ENCODE measurements at places on chromosomes 6 and 20.
A peak's percentile ranks its signal among the peaks of the same experiment; 100 is the strongest.

DNA sequence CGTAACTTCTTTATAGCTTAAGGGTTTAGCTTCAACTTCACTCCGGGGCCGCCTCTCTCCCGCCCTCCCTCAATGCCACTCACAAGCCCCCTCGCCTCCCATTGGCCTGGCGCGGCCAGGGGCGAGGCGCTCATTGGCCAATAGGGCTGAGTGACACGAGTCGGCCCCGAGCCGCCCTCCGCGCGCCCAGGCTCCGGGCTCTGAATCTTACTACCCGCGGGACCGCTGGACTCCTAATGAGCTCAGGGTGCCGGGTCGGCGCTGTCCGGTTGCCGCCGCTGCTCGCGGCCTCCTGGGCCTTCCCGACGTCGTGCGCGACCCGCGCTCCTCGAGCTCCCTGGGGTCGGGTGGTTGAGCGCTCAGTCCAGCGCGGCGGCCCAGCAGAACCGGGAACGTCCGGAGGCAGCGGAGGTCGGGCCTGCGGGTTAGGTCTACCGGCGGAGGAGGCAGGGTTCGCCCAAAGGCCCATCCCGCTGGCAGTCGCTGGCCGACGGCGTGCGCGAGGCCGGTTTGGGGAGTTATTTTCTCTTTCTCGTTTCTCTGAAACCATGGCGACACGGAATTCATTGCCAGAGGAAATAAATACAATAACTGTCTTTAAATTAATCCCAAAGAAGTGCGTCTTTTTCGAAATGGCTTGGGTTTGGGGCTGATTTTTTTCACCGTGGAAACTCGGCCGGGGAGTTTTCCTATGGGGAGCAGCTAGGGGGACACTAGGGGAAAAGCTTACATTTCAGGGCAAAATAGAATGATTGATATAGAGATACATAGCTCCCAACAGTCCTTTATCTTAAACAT lies at the start of gene SIM1:
SIM1 (minus strand) TSS at position 19 of the 798 bp plus-strand sequence. CDS start 1,453 bp downstream, outside the sequence.
- no peak for DNase-seq

DNA sequence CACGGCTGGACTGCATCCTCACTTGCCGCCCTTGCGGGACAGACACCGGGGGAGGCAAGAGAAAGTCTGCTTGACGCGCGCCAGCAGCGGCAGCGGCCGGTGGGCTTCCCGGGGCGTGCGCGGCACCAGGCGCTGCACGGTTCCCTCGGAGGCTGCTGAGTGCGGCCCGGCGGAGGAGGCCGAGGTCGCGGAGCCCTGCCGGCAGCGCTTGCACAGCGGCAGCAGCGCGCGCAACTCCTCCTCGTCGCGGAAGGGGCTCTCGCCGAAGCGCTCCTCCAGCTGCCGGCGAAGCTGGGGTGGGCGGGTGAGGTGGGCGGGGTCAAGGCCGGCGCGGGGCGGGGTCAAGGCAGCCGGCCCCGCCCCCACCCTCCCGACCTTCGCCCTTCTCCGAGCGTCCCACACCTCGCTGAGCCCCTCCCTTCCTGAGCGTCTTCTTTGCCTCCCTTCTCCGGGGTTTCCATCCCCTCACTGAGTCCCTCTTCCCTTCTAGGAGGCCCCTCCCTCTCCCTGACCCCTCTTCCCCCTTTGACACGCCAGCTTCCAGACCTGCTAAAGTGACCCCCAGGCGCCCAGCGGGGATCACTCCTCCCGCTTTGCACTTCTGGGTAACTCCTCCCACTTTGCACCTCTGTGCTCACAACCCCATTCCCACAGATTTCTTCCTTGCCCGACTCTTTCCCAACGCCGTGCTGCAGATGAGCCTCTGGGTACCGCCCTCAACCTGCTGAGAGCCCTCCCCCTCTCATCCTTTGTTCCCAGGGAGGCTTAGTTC lies 8.8 kb downstream of the DUSP15 start:
- DNase-seq: peak; percentile 63

- no peak for DNase-seq
These were observed 24.6 kb downstream of the TBXT start for GRCh38 chr6:166143011-166143410.

DNA sequence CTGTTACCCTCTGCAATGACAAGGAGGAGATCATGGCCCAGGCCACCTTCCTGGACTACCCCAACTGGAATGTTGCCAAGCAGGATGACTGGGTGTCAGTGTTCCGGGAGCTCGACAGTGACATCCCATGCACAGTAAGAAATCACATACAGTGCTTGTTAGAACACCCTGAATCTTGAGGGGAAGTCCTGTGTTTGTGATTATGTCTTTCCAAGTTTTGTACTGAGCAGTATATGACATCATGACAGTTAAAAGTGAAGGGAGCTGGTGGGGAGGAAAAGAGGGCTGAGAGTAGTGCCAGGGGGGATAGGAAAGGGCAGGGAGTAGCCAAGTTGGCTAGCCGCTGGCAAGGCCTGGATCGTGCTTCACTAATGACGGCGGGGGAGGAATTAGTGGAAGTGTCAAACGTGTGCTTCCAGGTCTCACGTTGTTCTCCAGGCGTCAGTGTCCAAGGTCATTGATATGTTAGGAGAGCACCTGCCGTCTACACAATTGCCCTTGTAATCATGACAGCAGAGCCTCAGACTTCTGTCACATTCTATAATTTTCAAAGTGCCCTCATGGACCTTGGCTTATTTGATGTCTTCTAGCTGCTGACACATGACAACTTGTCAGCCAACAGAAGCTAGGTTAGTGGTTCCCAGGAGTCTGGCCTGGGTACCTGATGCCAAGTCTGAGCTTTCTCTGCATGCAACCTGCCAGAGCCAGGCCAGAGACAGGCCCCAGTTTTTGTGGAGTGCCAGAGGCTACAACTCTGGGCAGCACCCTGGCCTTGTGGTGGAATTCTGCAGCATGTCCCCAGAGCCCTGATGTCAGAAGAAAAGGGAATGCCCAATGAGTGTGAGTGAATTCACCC lies 18.8 kb downstream of the CFAP61 start:
- no peak for DNase-seq

- no peak for DNase-seq
These were observed 14.9 kb upstream of the BTN1A1 start for GRCh38 chr6:26485112-26485780.

GRCh38 chr6:7677229-7677628 lies 48.7 kb upstream of the BMP6 start:
- no peak for DNase-seq

GRCh38 chr6:119176445-119176844 lies 98.0 kb upstream of the FAM184A start:
- no peak for DNase-seq

DNA sequence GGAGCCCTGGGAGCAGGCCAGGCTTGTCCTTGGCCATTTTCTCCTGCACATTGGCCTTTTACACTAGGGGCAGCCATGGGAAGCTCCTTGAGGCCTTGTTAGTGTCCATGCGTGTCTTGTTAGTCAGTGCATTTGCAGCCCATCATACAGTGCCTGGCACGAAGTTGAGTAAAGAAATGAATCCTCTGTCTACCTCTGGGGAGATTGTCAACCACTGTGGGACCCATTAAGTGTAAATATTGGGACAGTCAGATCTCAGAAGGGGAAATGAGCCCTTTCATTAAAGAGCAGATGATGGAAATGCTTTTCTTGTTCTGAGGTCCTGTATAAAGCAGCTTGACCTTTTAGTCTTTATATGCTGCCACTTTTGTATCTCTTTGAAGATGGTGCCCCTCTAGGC lies 33.9 kb downstream of the SOBP start:
- DNase-seq: no peak

DNA sequence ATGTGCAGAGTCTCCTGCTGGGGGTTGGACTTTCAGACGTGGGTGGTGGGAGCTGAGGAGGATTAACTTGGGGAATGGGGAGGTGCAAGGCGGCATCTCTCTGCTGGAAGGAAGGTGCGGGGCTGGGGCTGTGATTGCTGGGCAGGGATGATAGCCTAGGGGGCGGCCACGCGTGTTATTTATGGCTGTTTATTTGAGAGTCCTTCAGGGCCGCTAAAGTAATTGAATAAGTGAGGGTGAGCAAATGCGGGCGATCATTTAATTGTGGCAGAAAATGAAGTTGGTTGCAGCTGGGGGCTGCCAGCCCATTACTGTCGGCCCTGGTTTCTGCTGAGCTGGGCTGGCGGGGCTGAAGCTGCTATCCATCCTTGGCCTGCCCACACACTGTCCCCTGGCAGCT lies 7.5 kb upstream of the IP6K3 start:
- DNase-seq: no peak

- peak; percentile 24 for DNase-seq
These were observed 69.0 kb downstream of the MOCS1 start for GRCh38 chr6:39865011-39865888.

- DNase-seq: no peak
These were observed 631.1 kb downstream of the KIF16B start for GRCh38 chr20:15942130-15942529.

- no peak for DNase-seq
These were observed 19.1 kb upstream of the ZDHHC14 start for GRCh38 chr6:157361886-157362285.

- no peak for DNase-seq
These were observed 263.1 kb downstream of the TBX18 start for GRCh38 chr6:84501315-84501714.
